ENCODE measurements at places on chromosomes 2 and 18.

DNA sequence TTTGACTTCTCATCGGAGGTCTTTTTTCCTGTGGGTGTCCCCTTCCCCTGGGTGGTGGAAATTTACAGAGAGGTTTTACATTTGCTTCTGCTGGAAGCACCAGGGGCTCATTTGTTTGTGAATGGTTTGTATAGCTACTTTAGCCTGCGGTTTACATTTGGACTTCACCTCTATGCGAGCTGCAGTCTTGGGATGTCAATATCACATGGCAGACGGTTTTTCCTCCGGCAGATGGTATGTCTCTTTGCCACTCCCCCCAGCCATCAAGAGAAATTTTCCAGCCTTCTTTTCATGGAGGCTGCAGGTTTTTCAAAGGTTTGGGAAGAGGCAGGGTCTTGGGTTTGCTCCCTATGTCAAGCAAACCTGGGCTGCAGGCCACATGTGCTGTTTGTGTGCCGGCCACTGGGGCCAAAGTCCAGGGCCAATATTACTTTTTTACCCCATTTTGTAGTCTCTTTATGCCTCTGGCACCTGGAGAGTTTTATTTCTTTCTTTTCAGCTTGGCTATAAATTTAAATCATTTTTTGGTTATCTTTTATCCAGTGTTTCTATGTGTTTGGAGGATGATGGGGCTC is 23.9 kb upstream of the BOD1L2 start:
- DNase-seq = no peak

DNA sequence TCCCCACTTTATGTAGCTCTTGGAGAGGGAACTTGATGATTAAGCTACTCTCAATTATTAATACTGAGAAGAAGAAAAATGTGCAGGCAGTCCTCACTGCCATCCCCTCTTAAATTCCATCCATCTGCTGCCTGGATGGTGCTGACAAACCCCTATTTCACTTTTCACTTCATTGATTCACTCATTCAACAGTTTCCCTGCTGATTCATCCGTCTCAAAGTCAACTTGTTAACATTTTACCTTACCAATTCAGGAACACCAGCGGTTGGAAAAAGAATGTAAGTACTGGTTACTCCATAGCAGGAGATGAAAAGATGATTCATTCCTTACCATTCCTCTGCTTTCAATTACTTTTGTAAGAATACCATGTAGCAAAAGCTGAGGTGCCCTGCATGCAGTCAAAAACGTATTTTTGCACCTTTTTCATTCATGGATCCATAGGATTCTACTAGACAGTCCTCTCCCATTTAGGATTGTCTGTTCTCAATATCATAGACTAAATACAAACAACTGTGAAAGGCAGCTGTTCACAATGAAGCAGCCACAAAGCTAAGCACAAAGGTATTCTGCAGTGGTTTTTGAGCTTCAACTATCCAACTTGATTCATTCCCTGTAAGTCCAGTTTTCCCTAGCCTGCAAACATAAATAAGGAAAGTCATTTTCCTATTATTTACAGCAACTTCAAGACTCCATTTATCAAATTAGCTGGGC is 262.0 kb downstream of the MREG start:
- DNase-seq = peak; percentile 88

DNA sequence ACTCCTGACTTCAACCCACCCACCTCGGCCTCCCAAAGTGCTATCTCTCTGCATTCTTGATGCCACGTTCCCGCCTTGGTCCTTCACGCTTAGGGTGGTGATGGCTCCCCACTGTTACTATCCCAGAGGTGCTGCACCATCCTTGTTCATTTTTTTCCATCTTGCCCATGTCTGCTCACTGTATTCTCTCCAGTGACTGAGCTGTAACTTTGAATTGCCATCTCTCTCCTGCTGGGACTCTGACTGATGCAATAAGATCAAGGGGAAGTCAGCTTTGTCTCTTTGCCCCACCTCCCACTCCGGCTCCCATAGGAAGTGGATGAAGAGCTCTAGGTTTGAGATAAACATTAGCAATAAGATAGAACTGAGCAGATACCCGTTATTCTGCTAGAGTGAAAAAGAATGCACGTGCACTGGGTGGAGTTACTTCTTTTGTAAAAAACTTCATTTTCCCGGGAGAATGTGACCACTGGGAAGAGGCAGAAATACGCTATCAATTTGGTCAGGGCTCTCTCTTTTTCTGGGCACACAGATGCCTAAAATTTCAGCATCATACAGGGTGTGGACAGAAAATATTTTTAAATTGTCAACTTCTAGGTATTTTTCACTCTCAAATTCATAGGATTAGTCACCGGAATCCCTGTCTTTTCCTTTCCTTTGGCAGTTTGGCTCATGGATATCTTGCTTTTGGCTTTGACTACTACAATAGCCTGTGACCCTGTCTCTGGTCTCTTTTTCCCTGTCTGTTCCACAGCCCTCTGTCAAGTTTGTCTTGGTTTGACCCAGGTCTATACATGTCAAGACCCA is 105.4 kb downstream of the POLR1A start:
- DNase-seq = peak; percentile 35

DNA sequence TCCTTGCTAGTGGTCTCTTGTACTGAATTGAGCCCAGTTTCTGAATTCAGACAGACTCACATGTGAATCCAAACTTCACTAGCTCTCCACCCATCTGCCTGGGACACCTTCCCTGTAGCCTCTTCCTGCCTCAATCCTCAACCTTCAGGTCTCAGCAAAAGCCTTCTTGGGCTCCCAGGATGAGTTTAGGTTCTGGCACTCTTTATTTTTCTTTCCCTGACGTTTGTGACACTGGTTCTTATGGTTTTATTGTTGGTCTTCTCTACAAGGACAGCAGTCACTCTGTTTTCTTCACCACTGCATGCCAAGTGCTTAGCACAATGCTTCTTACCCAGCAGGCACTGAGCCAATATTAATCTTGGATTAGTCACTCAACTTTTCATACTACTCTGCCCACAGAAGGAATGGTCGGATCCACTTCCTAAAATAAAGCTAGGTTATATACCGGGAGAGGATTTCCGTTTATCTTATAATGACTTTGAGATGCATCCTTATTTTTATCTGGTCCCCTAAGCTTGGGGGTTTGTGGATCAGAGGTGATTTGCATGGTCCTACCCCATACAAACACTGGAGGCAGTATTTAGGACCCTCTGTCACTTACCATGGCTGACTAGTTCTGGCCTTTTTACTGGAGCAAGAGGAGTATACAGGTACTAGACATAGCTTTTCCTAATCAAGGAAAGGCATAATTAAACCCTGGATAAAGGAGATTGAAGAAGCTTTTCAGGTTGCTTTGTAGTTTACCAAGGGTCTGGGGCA is 186.3 kb downstream of the MYCN start:
- no peak for DNase-seq
